ENCODE measurements at places on chromosomes 7 and 10. TPM values are rescaled to one million over a fixed set of nuclear protein-coding genes. Genes with fewer than 3 reads are reported as not detected.

FLNC gene
- 293 TPM for total RNA-seq

- H3K36me3 ChIP-seq, result no peaks in the 10 kb centered on the region
- H3K4me1 ChIP-seq, result peaks cover 24% of the 10 kb centered on the region
- peaks cover 31% of the 10 kb centered on the region for H3K27me3 ChIP-seq
Measured at GRCh38 chr7:29806208-29806994, at the start of gene WIPF3. Gene WIPF3, plus strand, starts transcription at chr7:29806508. Its CDS starts 28,217 bp downstream, at chr7:29834725.

VWDE gene
- total RNA-seq, result not detected

DNA sequence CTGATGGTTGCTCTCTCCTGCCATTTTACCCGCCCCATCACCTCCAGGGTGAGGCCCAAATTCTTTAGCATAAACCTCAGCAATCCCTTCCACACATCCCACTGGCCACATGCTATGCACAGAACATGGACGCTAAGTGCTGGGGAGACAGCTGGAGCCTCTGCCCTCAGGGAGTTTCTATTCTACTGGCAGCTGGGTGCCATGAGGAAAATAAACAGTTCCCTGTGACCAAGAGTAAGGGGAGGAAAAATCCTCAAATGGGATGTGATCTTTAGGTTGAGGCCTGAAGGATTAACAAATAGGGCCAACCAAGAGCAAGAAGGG lies 1.2 kb downstream of the PARP12 start:
- H3K4me1 ChIP-seq, result peaks cover 9% of the 10 kb centered on the region
- H3K27me3 ChIP-seq, result no peaks in the 10 kb centered on the region
- H3K27ac ChIP-seq, result peak overlapping the region; percentile 90
- no peak for DNase-seq
- H3K36me3 ChIP-seq, result no peaks in the 10 kb centered on the region

MUC3A gene
- 3.0 TPM for total RNA-seq

GRCh38 chr10:124523901-124524300 lies 62.3 kb downstream of the LHPP start:
- H3K36me3 ChIP-seq, result no peaks in the 10 kb centered on the region
- no peaks in the 10 kb centered on the region for H3K27me3 ChIP-seq
- peak overlapping the region; percentile 10 for H3K4me3 ChIP-seq
- H3K4me1 ChIP-seq, result no peaks in the 10 kb centered on the region

MSS51 gene
- 2.8 TPM for total RNA-seq

GRCh38 chr10:89217057-89217990 lies 10.2 kb upstream of the CH25H start:
- DNase-seq, result peak; percentile 71
- H3K4me1 ChIP-seq, result no peaks in the 10 kb centered on the region
- no peak overlapping the region for H3K4me3 ChIP-seq

NUP205 gene
- 21.9 TPM for total RNA-seq

GRCh38 chr10:120607710-120608703 lies 151.0 kb downstream of the PLPP4 start:
- no peak overlapping the region for H3K4me3 ChIP-seq
- H3K27ac ChIP-seq, result no peak overlapping the region
- H3K4me1 ChIP-seq, result no peaks in the 10 kb centered on the region

- DNase-seq, result no peak
- H3K27ac ChIP-seq, result no peak overlapping the region
- H3K4me1 ChIP-seq, result no peaks in the 10 kb centered on the region
- no peaks in the 10 kb centered on the region for H3K27me3 ChIP-seq
Measured at GRCh38 chr10:57806675-57807074, 461.0 kb downstream of the IPMK start.

- no peaks in the 10 kb centered on the region for H3K27me3 ChIP-seq
- H3K4me1 ChIP-seq, result no peaks in the 10 kb centered on the region
- no peaks in the 10 kb centered on the region for H3K36me3 ChIP-seq
- DNase-seq, result no peak
Measured at GRCh38 chr10:59750155-59750945, 2.9 kb downstream of the MRLN start.

GJD4 gene
- total RNA-seq, result not detected

C10orf53 gene
- not detected for total RNA-seq

DNA sequence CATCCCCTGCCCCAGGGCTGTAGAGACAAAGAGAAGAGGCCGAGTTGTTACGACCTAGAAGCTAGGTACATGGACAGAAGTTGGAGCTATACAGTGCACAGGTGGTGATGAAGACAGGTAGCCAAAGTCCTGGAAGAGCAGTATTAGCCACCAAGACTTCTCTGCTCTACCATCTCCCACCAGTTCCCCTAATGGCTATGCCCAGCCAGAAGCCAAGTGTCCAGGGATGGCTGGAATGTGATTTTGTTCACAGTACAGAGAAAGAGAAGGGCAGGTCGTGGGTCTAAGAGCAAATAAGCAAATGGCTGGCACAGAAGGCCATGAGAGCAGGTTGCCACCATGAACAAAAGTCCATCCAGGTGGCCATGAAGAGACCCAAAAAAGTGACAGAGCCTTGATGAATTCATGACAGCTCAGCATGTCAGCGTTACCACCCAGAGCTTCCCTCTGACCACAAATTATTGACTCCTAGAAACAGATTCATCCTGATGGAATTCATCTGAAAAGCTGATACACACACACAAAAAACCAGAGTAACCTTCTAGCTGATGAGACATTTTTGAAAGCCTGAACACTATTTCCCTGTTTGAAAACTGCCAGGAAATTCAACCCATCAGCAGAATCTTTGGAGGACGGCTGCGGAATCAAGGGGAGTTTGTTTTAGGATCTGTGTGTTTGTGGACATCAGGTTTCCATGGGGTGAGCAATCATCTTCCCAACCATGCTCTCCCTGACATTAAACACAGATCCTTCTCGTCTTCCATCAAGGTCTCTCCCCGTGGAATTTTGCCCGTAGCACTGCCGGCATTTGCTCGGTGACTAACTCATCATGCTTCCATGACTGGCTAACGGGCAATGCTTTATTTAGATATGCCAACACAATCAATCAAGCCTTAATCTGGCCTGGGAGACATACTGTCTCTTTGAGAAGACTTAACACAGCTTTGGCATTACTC lies 906.7 kb upstream of the AUTS2 start:
- H3K27me3 ChIP-seq, result no peaks in the 10 kb centered on the region
- peak overlapping the region; percentile 32 for H3K27ac ChIP-seq
- no peaks in the 10 kb centered on the region for H3K36me3 ChIP-seq

- DNase-seq, result no peak
- H3K36me3 ChIP-seq, result peaks cover 63% of the 10 kb centered on the region
- H3K4me1 ChIP-seq, result peaks cover 50% of the 10 kb centered on the region
- H3K27me3 ChIP-seq, result no peaks in the 10 kb centered on the region
- no peak overlapping the region for H3K4me3 ChIP-seq
Measured at GRCh38 chr7:213324-213993, 21.1 kb downstream of the FAM20C start.

DNA sequence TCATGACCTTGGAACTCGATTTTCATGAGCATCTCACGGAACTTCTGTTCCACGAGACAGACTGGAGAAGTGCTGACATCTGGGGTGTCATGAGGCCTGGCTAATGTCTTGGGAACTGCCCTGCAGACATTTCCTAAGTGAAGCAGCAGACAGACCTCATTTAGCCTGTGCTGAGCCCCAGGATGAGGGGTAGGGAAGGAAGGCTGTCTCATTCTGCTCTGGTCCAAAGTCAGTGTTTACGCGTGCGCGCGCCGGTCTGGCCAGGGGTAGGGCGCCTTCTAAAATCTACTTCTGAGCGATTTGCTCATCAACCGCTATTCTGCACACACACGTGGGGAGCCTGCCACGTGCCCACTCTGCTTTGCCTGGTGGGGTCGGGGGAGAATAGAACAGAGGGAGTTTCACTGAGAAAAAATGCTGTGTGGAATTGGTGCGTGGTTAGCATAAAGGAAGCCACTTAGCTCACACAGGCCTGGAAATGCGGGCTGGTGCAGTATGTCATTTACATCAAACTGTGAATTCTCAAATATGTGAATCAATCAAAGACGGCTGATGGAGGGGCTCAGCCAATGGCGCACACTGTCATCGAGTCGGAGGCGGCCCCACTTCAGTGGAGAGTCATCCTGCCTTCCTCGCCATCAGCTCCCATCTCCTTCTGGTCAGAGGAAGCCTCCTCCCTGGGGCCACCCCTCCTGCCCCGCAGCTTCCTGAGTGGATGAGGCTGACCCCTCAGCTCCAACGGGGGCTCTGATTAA lies 335.1 kb downstream of the ADARB2 start:
- no peak overlapping the region for H3K27ac ChIP-seq
- H3K4me1 ChIP-seq, result no peaks in the 10 kb centered on the region
- no peak overlapping the region for H3K4me3 ChIP-seq
- peaks cover 22% of the 10 kb centered on the region for H3K27me3 ChIP-seq
- H3K36me3 ChIP-seq, result no peaks in the 10 kb centered on the region

GRCh38 chr7:111685349-111685748 lies 123.1 kb upstream of the IMMP2L start:
- no peaks in the 10 kb centered on the region for H3K27me3 ChIP-seq
- no peaks in the 10 kb centered on the region for H3K4me1 ChIP-seq
- no peak overlapping the region for H3K27ac ChIP-seq
- no peak for DNase-seq
- no peak overlapping the region for H3K4me3 ChIP-seq

- no peaks in the 10 kb centered on the region for H3K36me3 ChIP-seq
- DNase-seq, result no peak
- no peaks in the 10 kb centered on the region for H3K4me1 ChIP-seq
- no peak overlapping the region for H3K4me3 ChIP-seq
Measured at GRCh38 chr10:3231951-3232730, 59.6 kb upstream of the PITRM1 start.

DNA sequence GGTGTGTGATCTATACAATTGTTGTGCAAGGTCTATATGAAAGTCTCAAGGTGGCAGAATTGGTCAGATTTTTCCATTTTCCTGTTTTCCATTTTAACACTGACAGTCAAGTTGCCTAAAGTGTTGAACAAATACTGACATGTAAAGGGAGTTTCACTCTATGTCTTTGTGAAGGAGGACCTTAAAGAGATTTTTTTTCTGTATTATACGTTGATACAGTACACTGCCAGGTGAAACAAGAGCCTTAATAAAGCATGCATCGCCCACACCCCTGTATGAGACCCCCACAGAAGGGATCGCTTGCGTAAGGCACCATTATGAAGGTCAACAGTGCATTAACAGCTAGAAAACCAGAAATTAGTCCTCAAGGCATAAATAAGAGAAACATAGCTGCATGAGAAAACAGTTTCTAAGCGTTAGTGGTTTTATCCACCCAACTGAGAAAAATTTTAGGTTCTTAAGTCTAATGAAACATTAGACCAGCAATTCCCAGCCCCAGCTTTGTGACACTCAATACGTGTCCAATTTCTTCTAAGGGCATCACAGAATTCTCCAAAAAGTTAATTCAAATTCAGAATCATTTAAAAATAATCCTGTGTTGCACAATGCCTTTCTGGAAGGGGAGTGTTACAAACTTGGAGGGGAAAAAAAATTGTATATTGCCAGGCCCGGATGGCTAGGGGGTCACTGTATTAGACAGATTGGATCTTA lies 6.9 kb downstream of the KLF6 start:
- H3K4me3 ChIP-seq, result peak overlapping the region; percentile 97
- H3K27me3 ChIP-seq, result no peaks in the 10 kb centered on the region
- DNase-seq, result no peak

ECD gene
- 28.0 TPM for total RNA-seq

GRCh38 chr7:134826105-134826504 lies 46.7 kb downstream of the CALD1 start:
- no peaks in the 10 kb centered on the region for H3K36me3 ChIP-seq
- DNase-seq, result no peak
- H3K4me1 ChIP-seq, result peaks cover 92% of the 10 kb centered on the region
- no peak overlapping the region for H3K4me3 ChIP-seq

DNA sequence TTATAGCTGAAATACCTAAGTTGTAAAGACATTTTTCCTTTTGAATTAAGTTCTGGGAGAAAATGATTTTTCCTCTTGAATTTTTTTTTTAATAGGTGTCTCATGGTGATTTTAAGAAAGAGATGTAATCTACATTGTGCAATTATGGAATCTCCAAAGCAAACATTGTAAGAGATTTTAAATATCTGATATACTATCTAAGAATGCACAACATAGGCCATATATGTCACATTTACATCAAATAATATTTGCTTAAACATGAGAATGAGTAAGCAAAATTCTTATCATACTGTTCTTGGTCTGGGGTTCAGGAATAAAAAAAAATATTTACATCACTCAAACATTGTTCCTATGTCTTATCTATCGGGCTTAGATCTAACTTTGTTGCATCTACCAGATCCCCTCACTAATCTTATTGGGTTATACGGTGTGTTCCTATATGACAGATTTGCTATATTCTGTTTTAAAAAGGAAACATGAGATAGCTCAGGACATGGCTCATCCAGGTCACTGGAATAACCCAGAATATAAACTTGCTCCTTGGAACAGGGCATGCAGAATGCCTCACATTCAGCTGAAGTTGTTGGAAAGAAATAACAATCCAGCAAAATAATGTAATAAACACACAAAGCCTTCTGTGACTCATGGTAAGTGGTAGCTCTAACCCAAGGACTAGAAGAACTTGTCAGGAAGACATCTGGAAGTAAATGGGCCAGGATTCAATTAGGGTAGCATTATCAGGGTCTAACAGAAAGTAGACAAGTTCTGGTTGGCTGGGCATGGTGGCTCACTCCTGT lies 794.7 kb downstream of the IPMK start:
- no peaks in the 10 kb centered on the region for H3K27me3 ChIP-seq
- DNase-seq, result no peak
- H3K4me1 ChIP-seq, result no peaks in the 10 kb centered on the region

DNA sequence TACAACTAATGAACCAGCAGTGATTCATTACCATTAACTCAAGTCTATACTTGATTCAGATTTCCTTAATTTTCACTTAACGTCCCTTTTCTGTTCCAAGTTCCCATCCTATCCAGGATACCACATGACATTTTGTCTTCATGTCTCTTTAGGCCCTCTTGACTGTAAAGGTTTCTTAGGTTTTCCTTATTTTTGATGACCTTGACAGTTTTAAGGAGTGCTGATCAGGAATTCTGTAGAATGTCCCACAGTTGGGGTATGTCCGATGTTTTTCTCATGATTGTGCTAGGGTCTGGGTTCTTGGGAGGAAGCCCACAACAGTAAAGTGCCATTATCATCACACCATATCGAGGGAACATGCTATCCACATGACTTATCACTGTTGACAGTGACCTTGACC lies 162.7 kb downstream of the PTPN20 start:
- DNase-seq, result no peak
- no peaks in the 10 kb centered on the region for H3K27me3 ChIP-seq
- no peak overlapping the region for H3K4me3 ChIP-seq
- H3K36me3 ChIP-seq, result no peaks in the 10 kb centered on the region

DNA sequence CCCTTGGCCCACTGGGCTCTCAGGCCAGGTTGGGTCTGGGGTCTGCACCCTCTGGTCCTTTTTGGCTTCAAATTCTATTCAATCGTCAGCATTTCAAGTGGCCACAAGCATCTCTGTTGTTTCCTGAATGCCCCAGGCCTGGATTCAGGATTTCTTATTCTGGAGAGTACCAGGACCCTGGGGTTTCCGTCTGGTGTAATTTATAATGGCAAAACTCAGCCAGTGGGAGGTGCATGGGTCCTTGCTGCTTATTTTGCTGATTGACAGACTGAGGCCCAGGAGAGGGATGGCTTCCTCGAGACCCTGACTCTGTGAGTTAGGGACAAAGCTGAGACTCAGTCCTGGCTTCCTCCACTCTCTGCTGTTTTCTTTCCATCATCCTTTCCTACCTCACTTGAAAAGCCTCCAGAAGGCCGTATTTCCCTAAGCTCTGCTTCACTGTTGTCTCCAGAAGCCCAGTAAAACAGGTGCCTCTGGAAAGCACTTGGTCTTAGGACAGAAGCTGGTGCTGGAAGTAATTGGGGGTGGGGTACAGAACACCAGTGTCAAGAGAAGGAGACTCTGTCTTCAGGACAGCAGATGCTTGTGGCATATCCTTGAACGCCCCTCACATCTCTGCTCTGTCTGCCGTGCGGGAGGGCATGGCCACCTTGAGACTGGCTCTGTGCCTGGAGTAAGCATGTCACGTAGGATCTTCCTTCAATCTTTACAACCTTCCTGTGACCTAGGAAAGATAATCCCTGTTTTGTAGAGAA lies 39.4 kb upstream of the SH2D4B start:
- H3K4me1 ChIP-seq, result peaks cover 57% of the 10 kb centered on the region
- H3K4me3 ChIP-seq, result no peak overlapping the region
- no peak for DNase-seq
- H3K27me3 ChIP-seq, result no peaks in the 10 kb centered on the region
- H3K36me3 ChIP-seq, result no peaks in the 10 kb centered on the region

HOXA9 gene
- 22.4 TPM for total RNA-seq

All from sigmoid colon (tissue), 7 donors.